ENCODE measurements at places on chromosomes 2 and 18.

- DNase-seq = no peak
These were observed 1.9 kb upstream of the EMX1 start for GRCh38 chr2:72915320-72915906.

GRCh38 chr18:36465276-36465675 is 167.8 kb downstream of the FHOD3 start:
- DNase-seq = no peak

DNA sequence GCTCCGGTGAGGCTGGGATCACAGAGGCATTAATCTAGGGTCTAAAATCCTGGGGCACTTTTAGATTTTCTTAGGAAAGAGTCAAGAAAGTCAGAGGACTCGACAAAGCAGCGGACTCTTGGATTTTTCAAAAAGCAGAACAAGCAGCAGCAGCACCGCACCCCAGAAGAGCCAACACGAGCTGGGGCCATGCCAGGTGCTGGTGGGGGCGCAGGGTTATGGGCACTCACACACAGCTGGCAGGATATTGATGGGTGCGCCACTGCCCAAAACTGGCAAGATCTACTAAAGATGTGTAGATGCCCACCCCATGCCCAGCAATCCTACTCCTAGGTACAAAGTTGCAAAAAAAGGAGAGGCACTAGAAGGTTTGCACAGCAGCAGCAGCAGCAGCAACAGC is 33.9 kb upstream of the SEMA4C start:
- DNase-seq = no peak

- DNase-seq = no peak
These were observed 59.4 kb upstream of the NEDD4L start for GRCh38 chr18:57984490-57985115.

DNA sequence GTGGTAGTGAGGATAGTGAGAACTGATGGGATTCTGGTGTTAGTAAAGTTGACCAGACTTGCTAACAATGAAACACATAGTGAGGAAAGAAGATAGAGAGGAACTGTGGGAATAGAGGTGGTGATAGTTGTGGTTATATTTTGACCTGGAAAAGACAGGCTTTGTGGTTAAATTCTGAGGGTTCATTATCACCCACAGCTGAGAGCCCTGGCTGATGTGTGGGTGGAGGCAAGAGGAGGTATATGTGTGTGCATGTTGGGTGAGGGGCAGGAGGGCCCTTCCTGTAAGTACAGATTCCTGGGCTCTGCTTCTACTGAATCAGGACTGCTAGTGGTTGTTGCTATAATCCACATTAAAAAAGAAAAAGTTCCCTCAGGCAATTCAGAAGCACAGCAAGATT is 26.2 kb upstream of the TMEM163 start:
- no peak for DNase-seq

- DNase-seq = no peak
These were observed 52.5 kb upstream of the CTDP1 start for GRCh38 chr18:79626905-79627749.

- DNase-seq = no peak
These were observed 7.7 kb upstream of the HS6ST1 start for GRCh38 chr2:128326346-128326745.

- no peak for DNase-seq
These were observed 54.5 kb upstream of the SPP2 start for GRCh38 chr2:233996000-233996399.

DNA sequence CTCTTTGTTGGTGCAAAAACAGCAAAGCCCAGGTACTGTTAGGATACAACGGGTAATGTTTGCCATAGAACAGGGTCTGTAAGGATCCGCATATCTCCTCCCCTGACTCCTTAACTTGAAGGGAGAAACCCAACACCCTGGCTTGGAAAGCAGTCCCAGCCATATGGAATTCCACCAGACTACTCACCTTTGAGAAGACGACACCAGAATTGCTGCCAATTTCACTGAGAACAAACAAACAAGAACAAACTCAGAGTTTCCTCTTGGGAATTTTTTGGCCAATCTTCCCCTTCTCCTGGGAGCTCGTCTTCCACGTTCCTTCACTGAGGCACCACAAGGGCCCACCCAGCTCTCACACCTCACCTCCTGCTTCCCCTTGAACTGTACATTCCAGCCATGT is 29.2 kb downstream of the CAPN14 start:
- no peak for DNase-seq

- no peak for DNase-seq
These were observed 341.8 kb downstream of the TMEM182 start for GRCh38 chr2:103103678-103104077.

- DNase-seq = peak; percentile 68
These were observed 66.6 kb downstream of the SPTBN1 start for GRCh38 chr2:54522624-54523281.

GRCh38 chr2:173934895-173935294 is 30.3 kb downstream of the SP3 start:
- DNase-seq = no peak

- no peak for DNase-seq
These were observed 34.1 kb upstream of the OLA1 start for GRCh38 chr2:174282441-174282840.

GRCh38 chr2:160156665-160157064 is 43.4 kb downstream of the ITGB6 start:
- no peak for DNase-seq

DNA sequence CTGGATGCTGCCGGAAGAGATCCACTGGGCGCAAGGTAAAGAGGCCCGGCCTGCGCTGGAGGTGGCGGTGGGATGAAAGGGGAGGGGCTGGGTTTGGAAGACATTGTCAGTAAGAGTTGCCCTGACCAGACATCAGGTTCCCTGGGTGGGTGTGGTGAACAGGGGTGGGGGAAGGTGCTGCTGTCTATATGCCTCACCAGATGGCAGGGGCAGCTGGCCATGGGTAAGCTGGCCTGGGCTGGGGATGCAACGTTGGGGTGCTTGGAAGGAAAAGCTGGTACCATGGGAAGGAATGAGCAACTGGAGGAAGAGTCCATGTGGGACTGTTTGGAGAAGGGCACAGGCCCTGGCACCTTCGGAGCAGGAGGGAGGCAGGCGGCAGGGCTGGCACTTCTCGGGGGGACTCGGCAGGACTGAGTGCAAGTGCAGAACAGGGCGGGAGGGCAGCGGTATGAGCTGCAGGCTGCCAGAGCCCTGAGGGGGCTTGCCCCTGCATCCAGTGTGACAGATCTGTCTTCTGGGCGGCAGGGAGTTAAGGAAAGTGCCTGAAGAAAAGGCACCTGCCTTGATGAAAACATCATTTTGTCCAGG is 146.4 kb downstream of the DYSF start:
- DNase-seq = no peak

- no peak for DNase-seq
These were observed 30.6 kb upstream of the NRP2 start for GRCh38 chr2:205651719-205652118.

GRCh38 chr2:110729106-110729505 is 3.3 kb upstream of the ACOXL start:
- DNase-seq = no peak

DNA sequence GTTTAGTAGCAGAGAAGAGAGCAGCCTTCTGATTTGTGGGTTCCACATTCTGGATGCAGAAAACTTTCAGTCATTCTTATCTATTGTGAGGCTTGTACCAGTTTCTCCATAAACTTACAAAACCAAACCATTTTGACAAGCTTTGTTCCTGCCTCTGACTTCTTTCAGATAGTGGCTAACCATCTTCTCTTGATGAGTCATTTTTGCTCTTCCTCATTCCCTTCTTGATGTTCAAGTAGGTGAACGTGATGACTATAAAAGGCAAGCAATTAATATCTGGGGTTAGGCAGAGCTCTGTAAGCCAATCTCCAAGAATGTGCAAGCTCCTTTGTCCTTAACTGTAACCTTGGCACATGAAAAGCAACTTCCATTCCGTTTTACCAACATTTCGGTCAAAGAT is 2083.1 kb upstream of the PIK3C3 start:
- DNase-seq = no peak

DNA sequence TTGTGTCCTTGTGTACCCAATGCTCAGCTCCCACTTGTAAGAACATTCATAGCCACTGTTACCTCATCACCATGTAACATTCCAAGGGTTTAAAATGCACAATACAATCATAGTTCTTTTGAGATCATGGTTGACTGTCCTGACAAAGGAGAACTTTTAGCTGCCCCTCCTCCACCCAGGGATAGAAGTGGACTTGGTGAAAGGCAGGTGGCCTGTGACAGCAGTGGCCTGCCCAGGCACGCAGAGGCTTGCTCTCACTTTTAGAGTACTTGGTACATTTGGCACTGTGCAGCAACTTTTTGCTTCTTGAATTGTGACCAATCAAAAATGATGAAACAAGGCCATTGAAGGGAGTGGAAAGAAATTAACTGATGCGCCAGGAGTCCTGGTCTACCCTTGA is 108.7 kb downstream of the ANKRD44 start:
- no peak for DNase-seq

- DNase-seq = no peak
These were observed 12.0 kb upstream of the MTA3 start for GRCh38 chr2:42556315-42556890.

DNA sequence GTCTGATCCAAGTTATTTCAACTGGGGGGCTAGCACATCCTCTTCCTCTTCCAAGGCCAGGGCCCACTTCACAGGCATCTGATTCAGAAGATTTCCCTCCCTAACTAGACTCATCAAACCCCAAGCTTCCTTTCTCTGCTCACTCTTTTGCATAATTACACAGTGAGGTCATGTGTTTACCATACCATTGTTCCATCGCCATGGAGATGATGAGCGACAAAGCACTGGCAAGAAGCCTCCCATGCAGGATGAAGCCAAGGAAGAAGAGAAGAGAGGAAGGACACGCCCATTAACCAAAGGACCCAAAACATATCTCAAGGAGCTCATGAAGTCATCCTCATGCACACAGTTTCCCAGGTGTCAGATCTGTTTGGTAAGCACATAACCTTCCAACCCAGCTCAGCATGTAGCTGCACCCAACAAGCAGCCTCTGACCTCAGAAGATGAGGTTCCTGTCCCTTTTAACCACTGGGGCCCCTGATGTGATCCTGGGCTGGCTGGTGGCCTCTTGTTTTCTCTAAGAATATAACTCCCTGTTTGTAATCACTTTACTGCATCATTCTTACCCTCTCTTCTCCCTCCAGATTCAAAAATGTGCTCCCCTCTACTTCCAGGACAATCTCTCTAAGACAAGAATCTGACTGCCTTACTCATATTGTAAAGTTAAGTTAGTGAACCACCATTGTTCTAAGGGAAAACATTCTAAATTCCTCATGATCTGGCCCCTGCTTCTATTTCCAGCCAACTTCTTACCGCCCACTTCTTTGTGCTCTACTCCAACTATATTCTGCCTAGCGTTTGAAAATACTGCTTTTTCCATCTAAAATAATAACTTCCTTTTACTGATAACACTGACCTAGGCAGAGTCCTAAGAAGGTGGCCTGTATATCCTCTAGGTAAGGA is 190.1 kb downstream of the TTC32 start:
- DNase-seq = no peak

DNA sequence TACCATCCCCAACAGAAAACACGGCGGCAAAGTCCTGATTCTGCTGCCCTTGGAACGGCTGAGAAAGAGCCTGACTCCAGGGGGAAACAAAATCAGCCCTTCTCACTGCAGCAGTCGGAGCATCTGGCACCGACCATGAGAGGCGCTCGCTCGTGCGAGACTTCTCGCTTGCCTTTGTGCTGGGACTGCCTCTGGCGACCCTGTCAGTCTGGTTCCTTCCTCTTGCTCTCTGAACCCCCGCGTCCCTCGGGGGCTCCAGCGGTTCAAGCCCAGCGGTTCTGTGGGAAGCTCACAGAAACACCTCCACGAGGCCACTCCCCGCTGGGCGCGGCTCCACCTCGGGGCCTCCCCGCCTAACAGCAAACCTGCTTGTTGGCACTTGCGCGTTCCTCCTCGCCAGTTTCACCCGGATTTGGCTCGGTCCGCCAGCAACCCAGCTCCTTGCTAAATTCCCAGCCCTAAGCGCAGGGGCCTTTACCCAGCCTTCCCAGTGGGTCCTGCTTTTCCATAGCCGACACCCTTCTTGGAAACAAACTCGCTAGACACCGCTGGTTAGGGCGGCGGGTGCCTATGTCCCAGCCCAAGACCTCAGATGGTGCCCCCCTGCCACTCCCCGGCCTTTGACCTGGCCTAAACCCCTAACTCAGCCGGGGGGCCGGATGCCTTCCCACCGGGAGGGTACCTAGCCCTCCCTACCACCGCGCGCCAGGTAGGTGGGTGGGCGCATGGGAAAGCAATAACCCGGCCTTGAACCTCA is 2.2 kb downstream of the RND3 start:
- no peak for DNase-seq

- no peak for DNase-seq
These were observed 30.0 kb upstream of the RTN4 start for GRCh38 chr2:55080204-55080738.

DNA sequence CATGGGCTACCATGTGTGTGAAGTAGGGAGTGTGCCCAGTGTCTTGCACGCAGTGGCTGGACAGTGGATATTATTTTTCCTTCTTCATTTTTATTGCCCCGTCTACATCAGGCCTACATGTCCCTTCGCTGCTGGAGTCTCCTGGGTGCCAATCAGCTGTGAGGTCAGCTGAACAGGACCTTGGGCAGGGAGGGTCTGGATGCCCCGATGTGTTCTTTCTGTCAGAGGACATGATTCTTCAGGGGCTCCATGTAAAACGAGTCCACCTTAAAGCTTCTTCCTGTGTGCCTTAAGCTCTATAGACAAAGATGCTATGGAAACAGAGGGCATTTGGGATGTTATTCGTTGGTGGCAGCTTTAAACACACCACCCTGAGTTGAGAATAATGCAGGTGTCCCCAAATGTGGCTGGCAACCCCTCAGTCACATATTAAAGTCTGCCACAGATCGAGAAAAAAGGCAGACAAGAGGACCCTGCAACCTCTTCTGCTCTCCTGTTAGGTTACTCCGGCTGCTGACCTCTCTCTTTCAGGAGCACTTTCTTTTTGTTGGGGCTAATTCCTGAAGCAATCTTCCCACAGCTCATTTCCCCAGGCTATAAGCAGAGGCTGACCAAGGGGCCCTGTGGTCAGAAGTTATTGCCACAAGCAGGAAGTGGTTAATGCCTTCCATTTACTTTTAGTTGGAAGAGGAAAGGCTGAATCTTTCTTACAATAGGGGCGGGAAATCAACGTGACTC is 20.0 kb downstream of the GREB1 start:
- DNase-seq = no peak

DNA sequence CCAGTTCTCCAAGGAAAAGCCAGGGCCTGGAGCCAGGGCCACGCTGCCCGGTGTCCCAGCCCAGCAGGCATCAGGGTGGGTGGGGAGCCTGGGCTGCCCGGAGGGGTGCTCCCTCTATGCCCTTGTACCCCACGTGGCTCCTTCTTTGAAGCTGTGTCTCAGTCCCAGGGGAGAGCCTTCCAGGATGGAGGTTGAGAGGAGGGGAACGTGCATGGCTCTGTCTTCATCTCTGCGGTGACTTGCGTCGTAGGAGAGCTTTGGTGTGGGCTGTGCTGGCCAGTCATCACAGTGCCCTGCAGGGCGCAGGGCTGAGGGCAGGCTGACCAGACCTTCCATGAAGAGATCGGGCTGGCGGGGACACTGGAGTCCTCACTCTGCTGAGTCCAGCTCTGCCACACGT is 197.2 kb downstream of the LDLRAD4 start:
- no peak for DNase-seq

- no peak for DNase-seq
These were observed 119.5 kb downstream of the ASXL3 start for GRCh38 chr18:33697498-33697897.

GRCh38 chr2:173588931-173589369 is 234.3 kb downstream of the CDCA7 start:
- no peak for DNase-seq

- no peak for DNase-seq
These were observed 206.8 kb downstream of the OTX1 start for GRCh38 chr2:63257473-63257872.

- no peak for DNase-seq
These were observed 121.1 kb downstream of the MAPK4 start for GRCh38 chr18:50680966-50681365.
